Urinary bladder (tissue), 4 donors: ENCODE measurements at places on chromosomes 5 and 9. TPM values are rescaled to one million over a fixed set of nuclear protein-coding genes. Genes with fewer than 3 reads are reported as not detected.
A peak's percentile ranks its signal among the peaks of the same experiment; 100 is the strongest.

The F2RL2 gene
- total RNA-seq, result 2.1 TPM

- peak; percentile 45 for DNase-seq
These were observed at the start of gene CEP72 for GRCh38 chr5:611731-612486. CEP72 (plus strand) TSS chr5:612340; CDS start chr5:612362, 22 bp downstream.

The C6 gene
- total RNA-seq, result 1.1 TPM

- no peak for DNase-seq
These were observed 61.4 kb upstream of the ALDH1B1 start for GRCh38 chr9:38331141-38331540.

- no peak for DNase-seq
These were observed 58.0 kb upstream of the JAK2 start for GRCh38 chr9:4927043-4927471.

DNA sequence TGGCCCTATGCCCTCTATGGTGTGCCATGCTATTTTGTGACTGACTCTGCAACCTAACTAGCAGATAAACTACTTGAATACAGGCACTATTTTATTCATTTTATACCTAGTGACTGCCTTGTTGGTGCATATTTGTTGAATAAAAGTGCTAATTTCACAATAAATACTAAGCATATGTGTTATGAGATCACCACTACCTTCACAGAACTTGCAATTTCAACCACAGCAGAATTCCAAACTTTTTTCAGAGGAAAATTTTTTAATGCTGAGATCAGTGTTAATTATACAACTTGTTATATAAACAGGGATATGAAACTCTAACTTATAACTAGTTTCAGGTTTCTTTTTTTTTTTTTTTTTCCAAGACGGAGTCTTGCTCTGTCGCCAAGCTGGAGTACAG is 94.8 kb downstream of the NR3C1 start:
- no peak for DNase-seq

- no peak for DNase-seq
These were observed 23.4 kb downstream of the C9orf50 start for GRCh38 chr9:129597355-129598088.

GRCh38 chr5:67082941-67083340 is 113.7 kb downstream of the CD180 start:
- no peak for DNase-seq

The TTC16 gene
- total RNA-seq, result not detected

The FSTL4 gene
- total RNA-seq, result 7.5 TPM

- DNase-seq, result no peak
These were observed 1709.0 kb upstream of the WWC1 start for GRCh38 chr5:166582416-166582815.

The PKD2L2 gene
- total RNA-seq, result 0.21 TPM

DNA sequence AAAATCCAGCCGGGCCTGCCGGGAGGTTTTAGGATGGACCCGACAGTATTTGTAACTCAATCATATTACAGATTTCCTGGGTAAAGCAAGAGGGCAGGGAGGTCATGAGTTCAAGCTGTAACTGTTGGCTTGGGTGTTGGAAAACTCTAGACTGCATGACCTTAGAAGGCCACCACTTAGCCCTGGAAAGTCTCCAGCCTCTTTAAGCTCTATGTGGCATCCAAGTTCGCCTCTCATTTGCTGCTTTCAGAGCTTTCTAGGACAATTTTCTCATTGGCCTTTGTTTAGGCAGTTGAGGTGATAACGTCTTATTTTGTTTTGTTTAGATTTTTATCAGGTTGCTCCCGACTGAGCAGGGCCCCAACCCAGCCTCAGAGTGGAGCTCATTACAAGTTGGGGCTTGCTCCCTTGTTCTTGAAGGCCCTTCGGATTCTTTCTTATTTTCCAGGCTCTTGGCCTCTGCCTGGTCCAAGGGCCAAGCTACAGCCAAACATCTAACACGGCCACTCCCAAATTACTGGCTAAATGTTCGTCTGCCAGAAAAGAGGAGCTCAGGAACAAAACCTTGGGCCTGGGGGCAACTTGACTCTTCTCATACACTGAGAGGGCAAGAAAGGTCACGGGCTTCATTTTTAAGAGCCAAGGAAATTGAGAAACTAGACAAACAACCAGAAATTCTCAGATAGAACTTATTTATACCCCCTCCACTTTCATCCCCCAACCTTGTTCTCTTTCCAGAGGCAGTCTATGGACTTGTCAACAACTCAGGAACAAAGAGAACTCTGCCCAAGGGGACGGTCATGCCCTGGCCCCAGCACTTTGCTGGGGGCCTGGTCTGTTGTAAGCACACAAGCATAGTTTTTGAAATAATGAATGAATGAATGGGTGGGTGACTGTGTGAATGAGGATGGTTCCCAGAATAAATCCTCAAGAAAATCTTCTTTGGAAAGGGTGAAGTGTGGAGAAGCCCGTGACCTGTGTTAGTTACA is 526.9 kb downstream of the BNC2 start:
- no peak for DNase-seq

The SLC34A1 gene
- not detected for total RNA-seq

DNA sequence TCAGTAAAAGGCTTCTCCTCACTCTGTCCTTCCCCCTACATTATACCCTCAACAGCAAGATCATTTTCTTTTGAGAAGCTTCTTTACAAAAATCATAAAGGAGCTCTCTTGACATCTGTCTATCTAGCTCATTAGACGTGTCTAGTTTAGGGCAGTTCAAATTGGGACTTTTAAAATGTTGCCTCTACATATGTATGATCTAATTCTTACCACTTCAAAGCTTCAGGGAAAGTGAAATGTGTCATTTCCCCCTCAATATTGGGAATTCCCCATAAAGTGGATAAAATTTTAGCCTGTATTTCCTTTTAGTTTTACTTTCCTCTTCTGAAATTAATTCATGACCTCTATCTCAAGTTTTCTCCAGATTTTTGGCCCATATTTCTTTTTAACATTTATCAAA is 323.7 kb downstream of the ARRDC3 start:
- no peak for DNase-seq

The BTNL8 gene
- total RNA-seq, result not detected

DNA sequence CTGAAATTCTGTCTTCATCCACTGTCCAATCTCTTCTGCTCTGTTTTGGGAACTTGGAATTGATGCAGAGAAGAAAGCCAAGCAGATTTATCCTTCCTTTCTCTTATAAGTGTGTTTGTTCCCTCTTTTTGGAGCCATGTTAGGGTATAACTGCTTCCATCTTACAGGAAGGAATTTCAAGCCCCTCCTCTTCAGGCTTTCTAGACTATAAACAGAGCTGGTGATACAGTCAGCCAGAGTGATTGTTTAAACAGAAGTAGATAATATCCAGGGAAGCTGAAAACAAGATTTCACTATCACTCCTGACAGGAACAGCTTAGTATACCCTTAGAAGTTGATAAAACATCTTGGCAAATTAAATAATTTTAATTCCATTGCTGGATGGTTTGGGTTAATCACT is 102.1 kb upstream of the DMRT1 start:
- no peak for DNase-seq

GRCh38 chr9:98412101-98412842 is 156.8 kb upstream of the TBC1D2 start:
- no peak for DNase-seq

- DNase-seq, result no peak
These were observed 6.7 kb upstream of the RXRA start for GRCh38 chr9:134319306-134320125.

The CDKN2AIPNL gene
- 24.5 TPM for total RNA-seq
